ENCODE measurements at places on chromosomes 12 and 14.

DNA sequence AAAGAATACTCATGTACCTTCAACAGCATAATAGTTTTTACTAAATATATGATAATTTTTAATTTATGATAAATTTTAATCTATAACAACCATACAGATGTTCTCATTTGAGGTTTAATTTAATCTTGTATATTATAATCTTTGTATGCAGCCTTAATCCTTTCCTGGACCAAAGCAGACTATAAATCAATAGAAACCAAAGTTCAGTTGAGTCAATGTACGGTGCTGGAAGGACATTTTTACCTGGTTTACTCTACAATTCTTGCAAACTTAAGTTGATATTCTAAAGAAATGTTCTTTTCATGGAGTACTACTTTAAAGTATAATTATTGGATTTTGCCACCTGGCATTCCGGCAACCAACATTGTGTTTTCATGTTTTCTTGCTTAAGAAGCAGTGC lies 118.0 kb downstream of the STAB2 start:
- no peak for DNase-seq

- DNase-seq = no peak
These were observed 1.3 kb downstream of the ESYT1 start for GRCh38 chr12:56129206-56129941.

GRCh38 chr12:89999699-90000505 lies 291.3 kb upstream of the ATP2B1 start:
- DNase-seq = no peak

DNA sequence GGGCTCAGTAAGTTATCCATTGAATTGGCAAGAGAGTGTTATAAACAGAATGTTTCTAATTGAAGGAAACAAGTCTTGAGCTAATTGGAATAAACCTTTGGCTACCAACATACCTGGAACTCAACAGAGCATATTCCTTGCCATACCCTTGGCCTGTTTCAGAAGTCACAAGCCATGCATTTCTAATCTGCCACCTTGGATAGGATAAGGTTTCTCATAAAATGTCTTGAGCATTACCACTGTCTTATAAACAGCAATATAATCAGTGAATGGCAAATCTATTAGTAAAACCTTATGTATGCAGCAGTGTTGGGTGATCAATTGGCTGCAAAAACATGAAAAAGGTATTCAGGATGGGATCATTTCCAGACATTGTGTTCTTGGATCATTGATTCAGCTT lies 765.2 kb upstream of the SEL1L start:
- DNase-seq = no peak

GRCh38 chr12:62248873-62249272 lies 11.3 kb upstream of the USP15 start:
- DNase-seq = no peak

GRCh38 chr12:107929436-107929835 lies 154.9 kb downstream of the ASCL4 start:
- no peak for DNase-seq

GRCh38 chr12:116233669-116234068 lies 43.8 kb downstream of the MED13L start:
- no peak for DNase-seq

DNA sequence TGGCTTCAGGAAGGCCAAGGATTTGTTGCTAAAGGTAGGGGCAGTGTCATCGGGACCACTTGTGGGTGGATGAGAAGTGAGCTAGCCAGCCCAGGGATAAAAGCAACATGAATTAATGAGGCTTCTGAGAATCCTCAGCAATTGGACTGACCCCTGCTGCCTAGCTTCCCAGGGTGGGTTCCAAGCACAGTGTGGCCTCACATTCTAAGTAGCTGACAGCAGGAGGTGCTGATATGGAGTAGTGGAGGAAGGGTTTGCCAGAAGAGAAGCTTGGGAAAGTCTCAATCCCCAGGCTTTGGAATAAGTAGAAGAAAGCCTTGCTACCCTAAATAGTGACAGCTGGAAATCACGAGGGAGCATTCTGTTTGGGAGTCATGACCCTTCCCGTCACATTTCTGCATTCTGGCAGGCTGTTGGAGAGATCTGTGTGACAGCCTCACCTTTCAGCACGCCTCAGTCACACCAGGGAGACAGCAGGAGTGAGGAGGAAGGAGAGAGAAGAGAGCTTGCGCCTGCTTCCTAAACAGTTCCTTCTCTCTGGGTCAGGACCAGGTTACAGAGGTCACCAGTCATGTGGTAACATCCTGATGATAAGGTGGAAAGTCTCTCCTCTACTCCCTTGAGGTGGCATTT lies 31.2 kb downstream of the DACT1 start:
- no peak for DNase-seq

- no peak for DNase-seq
These were observed 96.9 kb upstream of the FGD4 start for GRCh38 chr12:32302218-32303173.

DNA sequence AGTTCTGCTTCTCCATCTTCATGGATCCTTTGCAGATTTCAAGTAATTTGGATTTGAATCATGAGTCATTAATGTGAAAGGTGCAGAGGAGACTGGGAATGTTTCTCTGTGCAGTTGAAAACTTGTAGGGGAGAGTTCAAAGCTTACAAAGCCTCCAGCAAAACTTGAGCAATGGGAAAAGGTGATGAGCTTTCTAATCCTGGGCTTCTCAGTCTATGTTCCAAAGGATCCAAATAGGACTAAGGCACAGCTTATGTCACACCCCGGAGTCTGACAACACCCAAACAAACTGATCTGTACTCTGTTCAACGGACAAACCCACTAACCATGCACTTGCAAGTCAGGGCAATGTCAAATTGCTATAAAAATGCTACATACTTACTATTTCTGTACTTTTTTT lies 134.8 kb downstream of the DUSP6 start:
- DNase-seq = no peak

- no peak for DNase-seq
These were observed 12.8 kb downstream of the KCNC2 start for GRCh38 chr12:75196865-75197264.

DNA sequence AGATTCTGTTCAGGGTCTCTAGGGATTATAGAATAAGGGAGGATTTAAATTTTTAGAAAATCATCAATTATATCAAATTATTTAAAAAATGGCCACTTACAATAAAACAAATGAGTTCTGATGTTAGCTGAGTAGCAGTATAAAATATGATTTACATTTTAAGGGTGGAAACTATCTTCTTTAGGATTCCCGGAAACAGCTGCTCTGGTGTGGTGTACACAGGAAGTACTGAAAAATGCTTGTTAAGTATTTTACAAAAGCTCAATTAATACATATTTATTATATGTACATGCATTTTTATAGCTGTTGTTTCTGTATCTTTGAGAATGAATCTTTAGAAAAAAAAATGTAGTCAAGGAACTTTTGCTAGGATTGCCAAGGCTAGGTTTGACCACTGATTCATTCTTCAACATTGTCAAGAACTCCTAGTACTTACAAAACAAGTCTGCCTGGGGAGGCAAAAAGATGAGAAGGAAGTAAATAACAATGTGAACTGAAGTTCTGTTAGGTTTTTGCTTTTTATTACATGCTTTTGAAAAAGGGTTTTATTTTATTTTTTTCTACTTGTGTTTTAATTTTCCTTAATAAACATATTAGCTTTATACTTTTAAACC lies 48.0 kb downstream of the ARF6 start:
- DNase-seq = no peak

- peak; percentile 80 for DNase-seq
These were observed 585 bp upstream of the TEAD4 start for GRCh38 chr12:2958432-2959191.

- no peak for DNase-seq
These were observed 16.8 kb downstream of the EML1 start for GRCh38 chr14:99809859-99810558.

GRCh38 chr14:87966816-87967215 lies 26.2 kb downstream of the GALC start:
- DNase-seq = no peak

- DNase-seq = peak; percentile 66
These were observed 1.8 kb downstream of the SLC8A3 start for GRCh38 chr14:70186900-70187451.

- DNase-seq = no peak
These were observed 249.8 kb upstream of the ARHGAP5 start for GRCh38 chr14:31827325-31827724.
